ENCODE measurements at places on chromosomes 13 and 19.

GRCh38 chr13:24161010-24161775 lies 673 bp downstream of the SPATA13 start:
- no peak for DNase-seq

DNA sequence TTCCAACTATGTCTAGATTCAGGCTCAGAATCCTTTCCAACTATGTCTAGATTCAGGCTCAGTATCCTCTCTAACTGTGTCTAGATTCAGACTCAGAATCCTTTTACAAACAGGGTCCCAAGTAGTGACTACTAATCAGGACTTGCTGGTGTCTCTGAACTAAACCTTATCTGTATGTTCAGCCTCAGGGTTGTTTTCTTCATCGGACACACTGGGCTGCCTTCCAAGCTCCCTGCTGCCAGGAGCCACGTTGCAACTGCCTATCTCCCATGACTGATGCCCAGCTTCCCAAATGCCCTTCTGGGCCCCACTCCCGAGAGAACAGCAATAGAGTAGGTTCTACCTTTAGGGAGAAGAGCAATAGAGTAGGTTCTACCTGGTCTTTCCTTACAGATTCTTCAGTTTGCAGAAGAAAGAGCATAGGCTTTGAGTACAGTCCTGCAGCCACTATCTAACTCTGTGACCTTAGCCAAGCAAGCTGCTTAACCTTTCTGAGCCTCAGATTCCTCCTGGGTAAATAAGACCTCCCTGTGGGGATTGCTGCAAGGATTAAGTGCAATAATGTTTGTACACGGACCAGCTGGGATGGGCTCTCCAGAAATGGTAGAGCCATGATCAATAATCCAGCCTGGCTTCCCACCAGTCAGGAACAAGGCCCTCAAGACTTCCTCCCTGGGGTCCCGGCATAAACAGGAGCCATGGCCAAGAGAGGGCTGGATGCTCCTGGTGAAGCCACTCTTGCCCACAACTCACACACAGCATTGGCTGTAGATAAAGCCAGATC lies 61.5 kb downstream of the ZIC5 start:
- peak; percentile 11 for DNase-seq

DNA sequence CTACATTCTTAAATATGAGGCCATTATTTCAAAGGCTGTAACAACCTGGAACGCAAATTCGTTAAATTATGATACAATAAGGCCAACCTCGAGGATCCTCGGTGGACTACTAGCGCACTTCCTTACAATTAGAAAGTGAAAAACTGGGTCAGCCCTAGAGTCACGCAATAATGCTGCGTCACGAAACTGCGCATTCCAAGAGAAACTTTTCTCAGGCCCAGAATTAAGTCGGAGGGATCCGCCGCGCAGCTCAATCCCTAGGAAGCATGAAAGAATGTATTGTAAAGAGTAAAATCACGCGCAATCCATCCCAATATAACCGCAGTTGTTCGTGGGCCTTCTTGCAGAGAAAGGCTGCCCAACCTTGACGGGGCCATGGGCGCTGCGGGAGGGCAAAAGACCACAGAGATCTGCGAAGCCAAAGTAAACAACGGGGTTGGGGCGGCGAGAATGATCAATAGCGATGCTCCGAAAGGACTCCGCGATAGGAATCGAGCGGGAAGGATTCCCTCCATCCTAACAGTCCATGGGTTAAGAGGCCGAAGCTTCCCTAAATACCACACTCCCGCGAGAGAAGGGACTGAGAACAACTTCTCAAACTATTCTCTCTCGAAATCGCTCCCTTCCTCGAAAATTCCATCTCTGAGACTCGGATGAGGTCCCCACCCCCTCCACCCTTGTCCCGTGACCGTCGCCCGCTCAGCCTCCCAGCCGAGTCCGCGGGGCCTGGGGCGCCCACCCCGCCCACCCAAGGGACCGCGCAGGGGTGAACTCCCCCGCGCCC lies 564 bp downstream of the SPART start:
- peak; percentile 86 for DNase-seq

DNA sequence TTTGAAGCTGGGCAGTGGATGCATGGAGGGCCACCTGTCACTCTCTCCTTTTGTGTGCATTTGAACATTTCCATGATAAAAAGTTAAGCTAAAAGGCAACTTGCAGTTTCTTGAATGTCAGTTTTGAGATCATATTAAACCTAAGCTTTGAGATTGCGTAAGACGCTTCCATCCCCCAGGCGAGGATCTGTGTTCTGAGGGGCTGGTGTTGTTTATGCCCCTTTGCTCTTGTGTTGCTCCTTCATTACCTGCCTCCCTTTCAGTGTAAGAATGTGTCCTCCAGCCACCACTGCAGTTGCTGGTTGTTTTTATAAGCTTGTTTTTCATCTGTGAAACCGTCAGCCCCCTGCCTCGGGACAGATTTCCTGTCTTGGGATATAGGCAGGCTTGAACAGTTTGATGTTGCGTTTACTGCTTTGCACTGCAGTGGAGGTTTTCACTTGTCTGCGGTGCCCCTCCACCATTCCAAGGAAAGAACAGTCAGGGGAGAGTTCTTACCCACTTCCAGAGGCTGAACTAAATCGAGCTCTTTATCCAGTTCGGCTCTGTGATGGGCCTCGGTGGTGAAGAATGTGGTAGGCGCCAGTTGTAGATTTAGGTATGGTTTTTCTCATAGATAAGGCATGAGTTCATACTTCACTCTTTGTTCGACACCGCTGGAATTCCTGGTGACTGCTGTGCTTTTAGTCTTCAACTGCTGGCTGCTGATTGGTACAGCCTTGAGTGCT lies 96.8 kb downstream of the ARHGEF7 start:
- peak; percentile 78 for DNase-seq

GRCh38 chr19:10621966-10622365 lies 3.4 kb upstream of the SLC44A2 start:
- no peak for DNase-seq

DNA sequence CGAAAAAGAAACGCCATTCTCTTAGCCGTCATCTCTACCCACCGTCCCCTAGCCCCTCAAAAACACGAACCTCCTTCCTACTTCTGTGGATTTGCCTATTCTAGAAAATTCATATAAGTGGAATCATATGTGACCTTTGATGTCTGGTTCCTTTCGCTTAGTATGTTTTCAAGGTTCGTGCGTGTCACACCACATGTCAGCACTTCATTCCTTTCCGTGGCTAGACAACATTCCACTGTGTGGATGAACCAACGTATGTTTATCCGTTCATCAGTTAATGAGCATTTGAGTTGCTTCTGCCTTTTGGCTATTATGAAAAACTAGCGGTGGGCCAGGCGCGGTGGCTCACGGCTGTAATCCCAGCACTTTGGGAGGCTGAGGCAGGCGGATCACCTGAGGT lies 14.0 kb upstream of the PPP1R12C start:
- DNase-seq: no peak

GRCh38 chr19:10353793-10354391 lies 14.5 kb upstream of the ICAM3 start:
- DNase-seq: peak; percentile 30

DNA sequence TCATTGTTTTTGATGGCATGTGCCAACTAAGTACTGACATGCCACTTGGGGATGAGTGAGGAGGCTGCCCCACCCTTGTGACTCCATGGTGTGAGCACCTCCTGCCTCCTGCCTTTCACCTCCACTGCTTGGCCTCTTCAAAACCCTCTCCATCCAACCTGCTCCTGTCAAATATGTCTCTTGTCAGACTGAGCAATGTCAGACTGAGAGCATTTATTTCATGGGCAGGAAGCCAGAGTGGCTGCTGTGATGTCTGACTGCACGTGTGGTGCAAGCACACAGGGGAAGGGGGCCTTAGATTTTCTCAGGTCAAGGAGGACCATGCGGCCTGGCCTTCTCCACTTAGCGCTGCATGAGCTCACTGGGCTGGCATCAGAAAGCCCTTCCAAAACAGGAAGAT lies 68.3 kb downstream of the STARD13 start:
- no peak for DNase-seq

DNA sequence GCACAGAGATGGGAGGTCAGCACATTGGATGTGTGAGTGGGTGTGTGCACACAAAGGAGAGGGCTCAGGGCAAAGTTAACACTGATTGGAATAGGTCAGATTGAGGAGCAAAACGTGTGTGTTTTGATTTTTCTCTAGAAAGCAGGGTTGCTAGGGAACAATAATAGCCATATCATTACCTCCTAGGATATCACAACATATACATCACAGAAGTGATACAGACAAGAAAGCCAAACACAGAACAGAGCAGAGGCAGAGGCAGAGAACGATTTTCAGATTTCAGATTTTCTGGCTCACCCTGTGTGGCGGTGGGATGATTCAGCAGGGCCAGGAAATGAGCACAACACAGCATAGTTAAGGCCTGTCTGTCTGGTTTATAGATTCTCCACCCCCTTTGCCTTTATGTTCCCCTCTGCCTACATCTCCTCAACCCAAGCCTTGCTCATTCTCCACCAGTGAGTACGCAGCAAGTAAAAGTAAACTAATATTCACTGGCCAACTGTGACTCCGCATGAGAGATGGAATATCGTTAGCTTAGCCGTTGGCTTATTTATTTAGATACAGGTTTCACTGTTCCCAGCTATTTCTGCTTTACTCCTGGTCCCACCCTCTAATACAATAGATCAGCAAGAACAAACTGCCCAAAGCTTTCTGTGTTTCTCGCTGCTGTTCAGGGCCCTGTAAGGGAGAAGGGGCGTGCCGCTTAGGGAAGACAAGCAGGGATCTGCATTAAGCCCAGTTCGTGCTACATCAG lies 182.7 kb upstream of the TSC22D1 start:
- peak; percentile 94 for DNase-seq

- no peak for DNase-seq
These were observed 24.6 kb downstream of the CHST8 start for GRCh38 chr19:33646306-33646705.

DNA sequence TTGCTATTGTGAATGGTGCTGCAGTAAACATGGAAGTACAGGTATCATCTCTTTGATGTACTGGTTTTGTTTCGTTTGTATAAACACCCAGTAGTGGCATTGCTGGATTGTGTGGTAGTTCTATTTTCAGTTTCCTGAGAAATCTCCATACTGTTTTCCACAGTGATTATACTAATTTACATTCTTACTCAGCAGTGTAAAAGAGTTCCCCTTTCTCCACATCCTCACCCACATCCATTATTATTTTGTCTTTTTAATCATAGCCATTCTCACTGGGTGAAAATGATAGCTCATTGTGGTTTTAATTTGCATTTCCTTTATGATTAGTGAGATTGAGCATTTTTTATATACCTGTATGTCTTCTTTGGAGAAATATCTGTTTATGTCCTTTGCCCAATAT lies 62.3 kb upstream of the PARP4 start:
- DNase-seq: no peak

DNA sequence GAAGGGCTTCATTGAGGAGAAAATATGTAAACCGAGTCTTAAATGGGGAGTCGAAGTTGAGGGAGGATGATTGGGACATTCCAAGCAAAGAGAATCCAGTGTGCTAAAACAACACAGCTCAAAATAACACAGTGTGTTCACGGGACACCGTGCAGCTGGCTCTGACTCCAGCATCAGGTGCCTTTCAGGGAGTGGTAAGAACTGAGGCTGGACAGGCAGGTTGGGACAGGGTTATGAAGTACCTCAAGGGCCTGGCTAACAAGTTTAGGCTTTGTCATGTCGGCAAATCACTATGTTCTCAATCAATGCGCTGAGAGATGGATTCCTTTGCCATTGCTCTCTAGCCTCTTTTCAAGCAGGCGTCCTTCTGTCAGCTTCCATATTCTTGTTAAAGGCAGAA lies 27.5 kb upstream of the WDFY2 start:
- DNase-seq: no peak

DNA sequence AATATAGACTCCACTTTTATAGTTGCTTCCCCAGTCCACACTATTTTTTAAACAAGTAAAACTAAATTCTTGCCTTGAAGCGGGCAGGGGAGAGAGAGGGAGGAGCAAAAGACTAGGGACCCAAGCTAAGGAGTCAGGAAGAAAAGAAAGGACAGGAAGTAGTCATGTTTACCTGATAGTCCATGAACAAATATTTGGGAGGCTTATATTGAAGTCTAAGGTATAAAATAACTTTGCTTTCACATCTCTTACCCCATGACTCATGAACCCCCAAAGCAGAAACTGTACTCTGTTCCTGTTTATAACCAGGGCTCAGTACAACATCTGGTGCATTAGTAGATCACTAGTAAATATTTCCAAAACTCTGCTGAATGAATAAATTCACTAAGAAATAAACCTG lies 67.3 kb downstream of the ZAR1L start:
- DNase-seq: no peak

DNA sequence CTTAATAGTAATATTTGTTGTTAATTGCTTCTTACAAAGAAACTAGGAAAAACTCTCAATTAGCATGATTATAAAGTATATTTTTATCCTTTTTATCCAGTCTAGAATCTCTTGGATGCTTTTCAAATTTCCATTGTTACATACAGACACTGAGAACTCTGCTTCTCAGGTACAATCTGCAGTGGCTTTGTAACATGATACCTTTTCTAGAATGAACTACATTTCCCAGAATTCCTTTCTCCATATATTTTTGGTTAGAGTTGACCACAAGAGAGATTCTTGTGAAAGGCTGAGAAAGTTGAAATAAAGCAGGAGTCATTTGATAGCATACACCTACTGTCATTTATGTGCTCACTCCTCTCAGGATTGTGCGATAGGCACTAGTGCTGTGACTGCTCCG lies 148.6 kb downstream of the SLITRK6 start:
- DNase-seq: no peak

GRCh38 chr13:24038841-24039330 lies 121.6 kb upstream of the SPATA13 start:
- DNase-seq: no peak

DNA sequence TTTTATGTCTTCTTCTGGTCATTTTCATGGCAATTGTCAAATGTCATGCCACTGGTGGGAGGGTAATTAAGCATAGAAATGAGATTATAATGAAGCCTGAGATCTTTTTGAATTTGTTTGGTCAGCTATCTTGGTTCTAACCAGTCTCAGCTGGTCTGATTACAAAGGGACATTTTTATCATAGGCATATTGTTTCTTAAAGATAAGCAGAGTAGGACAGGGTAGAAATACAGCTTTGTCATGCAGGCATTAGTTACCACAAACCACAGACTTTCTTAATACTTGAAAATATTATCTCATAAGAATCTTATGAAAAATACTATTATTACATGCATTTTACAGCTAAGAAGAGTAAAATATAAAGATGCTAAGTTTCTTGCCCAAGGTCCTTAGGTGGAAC lies 1761.5 kb downstream of the PCDH9 start:
- peak; percentile 43 for DNase-seq

DNA sequence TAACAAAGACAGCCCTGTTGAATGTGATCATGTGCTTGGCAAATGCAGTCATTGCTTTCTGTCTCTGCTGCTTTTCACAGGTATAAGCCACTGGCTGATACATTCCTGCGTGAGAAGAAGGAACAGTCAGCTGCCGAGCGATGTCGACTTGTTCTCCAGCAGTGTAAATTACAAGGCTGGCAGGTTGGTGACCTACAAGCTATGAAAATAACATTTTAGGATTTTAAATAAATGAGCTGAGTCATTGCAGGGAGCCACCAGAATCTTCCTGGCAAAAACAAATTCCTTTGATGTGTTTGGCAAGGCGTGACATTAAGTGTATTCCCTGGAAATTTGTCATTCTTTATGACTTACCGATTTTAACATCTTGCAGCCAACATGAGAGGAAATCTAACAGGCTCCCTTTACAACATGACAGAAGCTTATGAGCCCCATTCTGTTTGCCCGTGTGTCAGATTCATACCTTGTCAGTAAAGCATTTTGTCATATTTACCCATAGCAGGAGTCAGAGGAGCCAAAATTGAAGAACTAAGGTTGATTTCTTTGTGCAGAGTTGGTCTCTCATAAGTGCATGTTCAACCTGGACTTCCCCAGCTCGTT lies 471.4 kb downstream of the MYO16 start:
- DNase-seq: no peak
